ENCODE measurements at places on chromosomes 11 and 22.

GRCh38 chr11:45071232-45071631, 75.2 kb upstream of the PRDM11 start:
- DNase-seq = no peak

DNA sequence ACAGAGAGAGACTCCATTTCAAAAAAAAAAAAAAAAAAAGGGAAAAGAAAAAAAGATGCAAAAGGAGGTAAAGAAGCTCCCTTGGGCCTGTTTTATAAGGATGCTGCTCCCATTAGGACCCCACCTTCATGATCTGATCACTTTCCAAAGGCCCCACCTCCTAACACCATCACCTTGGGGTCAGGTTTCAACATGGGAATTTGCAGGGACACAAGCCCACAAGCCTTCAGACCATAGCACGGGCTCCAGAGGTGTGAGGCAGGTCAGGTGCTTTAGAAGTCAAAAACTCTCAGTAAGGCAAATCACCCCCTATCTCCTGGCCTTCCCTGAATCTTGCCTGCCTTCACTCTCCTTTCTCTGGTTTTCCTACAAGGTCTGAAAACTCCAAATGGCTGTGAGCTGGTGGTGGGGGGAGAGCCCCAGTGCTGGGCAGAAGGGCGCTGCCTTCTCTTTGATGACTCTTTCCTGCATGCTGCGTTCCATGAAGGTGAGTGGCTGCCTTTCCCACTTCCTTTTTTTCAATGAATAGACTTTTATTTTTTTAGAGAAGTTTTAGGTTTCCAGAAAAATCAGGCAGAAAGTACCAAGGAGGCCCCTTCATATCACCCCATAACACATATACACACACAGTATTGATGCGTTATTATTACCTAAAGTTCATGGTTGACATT, 13.2 kb downstream of the ASPHD2 start:
- no peak for DNase-seq

GRCh38 chr11:58629857-58630256, 7.4 kb downstream of the CNTF start:
- DNase-seq = no peak

- no peak for DNase-seq
These were observed 39.4 kb downstream of the CYP2R1 start for GRCh38 chr11:14852571-14853177.

DNA sequence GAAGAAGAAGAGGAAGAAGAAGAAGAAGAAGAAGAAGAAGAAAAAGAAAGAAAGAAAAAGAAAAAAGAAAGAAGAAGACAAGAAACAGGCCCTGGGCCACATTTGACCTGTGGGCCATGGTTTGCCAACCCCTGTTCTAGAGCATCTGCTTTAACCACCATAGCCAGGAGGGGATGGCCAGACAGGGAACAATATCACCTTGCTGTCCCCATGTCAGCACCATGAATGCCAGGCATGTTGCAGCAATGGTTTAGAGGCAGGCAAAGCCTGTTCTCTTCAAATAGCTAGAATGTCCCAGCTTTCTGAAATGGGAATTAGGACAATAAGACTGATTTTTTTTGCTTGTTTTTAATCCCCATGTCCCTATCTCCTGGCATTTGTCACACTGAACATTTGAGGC, 338.6 kb upstream of the PLET1 start:
- DNase-seq = no peak

GRCh38 chr11:20610825-20611224, 11.4 kb downstream of the SLC6A5 start:
- no peak for DNase-seq

- DNase-seq = no peak
These were observed 39.1 kb upstream of the PRAME start for GRCh38 chr22:22598144-22598543.

GRCh38 chr11:91312541-91312940, 912.1 kb upstream of the FAT3 start:
- no peak for DNase-seq

DNA sequence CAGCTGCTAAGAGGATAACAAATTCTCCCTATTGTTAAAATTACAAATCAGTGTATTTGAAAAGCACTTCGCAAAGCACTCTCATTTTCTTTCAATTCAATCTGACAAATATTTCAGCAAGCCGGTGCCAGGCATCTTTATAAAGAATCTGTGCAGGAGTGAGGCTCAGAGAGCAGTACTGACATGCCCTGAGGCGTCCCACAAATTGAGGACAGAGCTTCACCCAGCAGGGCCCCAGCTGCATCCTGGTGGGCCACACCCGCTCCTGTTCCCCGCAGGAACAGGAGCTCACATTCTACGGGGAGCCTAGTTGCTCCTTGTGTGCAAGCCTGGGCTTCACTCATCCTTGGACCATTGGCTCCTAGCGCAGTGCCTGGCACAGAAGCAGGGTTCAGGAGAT, 60.9 kb upstream of the EIF3D start:
- DNase-seq = no peak

DNA sequence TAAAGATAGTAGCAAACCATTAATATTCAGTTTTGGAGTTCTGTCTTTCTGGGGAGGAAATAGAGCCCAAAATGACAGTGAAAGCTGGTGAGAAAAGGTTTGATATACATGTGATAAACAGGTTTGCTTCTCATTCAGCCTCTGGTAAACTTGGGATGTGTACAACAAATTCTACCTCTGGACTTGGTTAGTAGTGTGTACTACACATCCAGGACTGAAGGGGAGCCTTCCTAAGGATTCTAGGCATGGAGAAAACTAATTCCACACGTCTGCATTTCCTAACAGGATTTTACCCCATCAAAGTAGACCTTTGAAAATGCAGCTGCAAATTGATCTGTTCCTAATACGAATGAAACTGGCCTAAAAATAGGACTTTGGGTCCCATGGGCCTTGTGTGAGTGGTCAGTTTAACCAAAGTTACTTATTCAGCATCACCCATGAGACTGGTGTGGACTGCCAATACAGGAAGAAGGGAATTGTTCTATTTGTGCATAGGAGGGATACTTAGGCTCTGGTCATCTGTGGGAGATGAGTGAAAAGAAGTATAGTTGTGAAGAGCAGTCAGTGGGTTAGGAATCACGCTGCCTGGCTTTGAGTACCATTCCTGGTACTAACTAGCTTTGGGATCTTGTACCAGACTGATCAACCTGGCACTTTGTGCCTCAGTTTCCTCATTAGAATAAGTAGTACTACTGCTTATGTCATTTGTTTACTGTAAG, 74.2 kb downstream of the YAP1 start:
- DNase-seq = no peak

DNA sequence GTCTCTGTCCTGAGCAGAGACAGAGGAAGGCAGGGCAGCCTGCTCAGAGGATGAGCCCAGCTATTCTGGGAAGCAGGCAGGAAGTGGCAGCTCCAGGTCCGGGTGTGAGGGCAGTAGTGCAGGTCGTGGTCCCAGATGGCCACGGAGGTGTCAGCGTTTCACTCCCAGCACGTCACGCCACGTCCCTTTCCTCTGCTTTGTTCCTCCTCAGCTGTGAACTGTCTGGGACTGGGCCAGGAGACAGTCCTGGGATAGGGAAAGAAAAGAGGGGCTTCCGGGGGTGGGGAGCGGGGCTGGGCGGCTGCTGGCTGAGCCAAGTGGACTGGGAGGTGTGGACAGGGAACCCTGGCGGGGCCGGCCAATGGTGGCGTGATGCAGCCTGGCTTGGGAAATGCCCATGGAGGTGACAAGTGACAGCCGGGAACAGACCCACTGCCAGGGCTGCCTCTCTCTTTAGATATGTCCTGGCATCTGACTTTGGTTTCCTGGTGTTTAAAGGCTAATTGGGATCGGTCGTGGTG, 64.7 kb downstream of the KCNQ1 start:
- DNase-seq = no peak

GRCh38 chr11:75233754-75234172, 6.8 kb upstream of the TPBGL start:
- DNase-seq = no peak

DNA sequence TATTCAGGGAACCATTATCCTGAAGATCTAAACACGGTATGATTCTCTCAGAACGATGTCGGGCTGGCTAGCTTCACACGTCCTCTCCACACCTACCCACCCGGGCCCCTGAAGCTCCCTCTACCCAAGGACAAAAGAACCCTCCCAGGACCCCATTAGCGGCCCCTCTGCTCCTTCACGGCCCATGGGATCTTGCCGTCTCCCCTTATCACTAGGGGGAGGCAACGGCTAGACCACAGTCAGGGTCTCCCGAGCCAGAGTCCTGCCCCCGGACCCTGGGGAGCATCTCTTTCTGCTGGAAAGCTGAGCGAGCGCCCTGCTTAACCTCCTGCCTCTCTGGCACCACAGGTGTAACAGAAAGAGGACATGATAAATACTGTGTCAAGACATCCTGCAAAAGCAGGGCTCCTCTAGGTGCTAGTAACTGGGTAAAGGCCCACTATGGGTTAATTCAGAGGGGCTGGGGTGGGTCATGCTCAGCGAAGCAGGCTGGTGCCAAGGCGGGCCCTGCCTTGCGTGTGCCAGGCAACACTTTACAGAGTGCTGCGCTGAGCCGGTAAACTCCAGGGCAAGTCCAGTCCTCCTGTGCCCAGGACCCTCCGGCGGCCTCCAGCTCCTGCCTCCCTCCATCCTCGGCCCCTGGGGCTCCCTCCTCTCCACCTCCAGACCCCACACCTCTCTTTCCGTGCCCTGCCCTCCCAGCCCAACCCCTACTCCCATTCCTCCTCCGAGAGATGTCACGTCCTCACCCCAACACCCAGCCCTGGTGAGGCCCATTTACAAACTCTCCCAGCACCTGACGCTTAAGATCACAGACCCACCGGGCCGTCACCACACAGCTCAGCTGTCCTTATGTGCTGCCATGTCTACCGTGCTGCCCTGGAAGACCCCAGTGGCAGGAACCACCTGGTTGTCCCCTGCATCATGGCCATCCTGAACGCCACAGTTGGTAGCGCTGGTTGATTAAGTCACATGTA, 3.0 kb downstream of the TOLLIP start:
- no peak for DNase-seq

GRCh38 chr22:39665661-39666431, 95.3 kb downstream of the CACNA1I start:
- DNase-seq = no peak

DNA sequence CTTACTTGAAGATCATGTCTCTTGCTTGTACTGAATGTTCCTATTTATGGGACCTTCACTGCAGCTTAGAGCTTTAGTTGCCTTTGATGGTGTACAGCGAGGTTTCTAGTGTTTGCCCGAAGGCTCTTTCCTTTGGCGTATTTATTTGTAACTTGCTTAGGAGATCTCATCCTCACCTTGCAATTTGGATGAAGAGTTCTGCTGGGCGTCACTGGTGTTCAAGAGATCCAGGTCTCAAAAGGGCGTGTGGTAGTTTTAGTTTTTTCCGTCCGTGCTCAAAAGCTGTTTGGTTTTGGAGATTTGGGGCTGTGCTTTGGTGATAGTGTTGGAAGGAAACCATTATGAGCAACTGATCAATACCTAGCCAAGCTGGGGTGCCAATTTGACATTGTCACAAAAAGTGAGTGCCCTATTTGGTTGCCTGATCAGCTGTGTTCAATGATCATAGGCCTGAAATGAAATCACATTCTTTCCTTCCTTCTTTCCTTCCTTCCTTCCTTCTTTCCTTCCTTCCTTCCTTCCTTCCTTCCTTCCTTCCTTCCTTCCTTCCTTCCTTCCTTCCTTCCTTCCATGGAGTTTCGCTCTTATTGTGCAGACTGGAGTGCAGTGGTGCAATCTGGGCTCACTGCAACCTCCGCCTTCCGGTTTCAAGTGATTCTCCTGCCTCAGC, 69.7 kb upstream of the GRAMD1B start:
- DNase-seq = no peak

DNA sequence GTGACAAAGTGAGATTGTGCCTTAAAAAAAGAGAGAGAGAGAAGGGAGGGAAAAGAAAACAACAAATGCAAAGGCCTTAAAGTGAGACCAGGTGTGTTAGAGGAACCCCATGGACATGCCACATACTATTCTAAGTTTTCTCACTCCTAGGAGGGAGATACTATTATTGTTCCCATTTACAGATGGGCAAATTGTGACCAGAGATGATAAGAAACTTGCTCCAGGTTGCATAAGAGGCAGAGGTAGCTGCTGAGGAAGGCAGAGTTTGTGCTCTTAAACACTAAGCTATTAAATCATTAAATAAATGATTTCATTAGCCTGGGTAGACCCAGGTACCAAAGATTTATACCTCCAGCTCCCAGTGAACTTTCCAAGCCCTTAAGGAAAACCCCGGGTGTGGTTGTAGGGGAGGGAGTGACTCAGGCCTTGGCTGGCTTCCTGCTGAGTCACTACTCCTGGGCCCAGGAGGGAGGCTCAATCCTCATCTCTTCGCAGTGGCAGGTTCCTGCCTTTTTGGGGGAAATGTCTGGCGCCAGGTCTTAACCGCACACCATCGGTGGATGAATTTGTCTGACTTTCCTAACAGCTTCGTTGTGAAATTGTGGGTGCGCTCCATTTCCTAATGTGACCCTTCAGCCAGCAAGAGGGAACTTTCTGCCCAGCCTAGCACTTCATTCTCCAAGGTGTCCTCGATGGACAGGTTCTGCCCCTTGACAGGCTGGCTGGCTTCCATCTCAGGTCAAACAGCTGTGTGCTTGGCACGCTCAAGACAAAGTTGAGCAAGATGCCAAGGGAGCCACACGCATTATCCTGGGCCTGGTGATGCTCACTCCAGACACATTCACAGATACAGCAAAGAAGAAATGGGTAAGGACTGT, 33.4 kb upstream of the PTPRJ start:
- DNase-seq = no peak

GRCh38 chr22:23565915-23566704, 14.0 kb downstream of the IGLL1 start:
- DNase-seq = no peak

DNA sequence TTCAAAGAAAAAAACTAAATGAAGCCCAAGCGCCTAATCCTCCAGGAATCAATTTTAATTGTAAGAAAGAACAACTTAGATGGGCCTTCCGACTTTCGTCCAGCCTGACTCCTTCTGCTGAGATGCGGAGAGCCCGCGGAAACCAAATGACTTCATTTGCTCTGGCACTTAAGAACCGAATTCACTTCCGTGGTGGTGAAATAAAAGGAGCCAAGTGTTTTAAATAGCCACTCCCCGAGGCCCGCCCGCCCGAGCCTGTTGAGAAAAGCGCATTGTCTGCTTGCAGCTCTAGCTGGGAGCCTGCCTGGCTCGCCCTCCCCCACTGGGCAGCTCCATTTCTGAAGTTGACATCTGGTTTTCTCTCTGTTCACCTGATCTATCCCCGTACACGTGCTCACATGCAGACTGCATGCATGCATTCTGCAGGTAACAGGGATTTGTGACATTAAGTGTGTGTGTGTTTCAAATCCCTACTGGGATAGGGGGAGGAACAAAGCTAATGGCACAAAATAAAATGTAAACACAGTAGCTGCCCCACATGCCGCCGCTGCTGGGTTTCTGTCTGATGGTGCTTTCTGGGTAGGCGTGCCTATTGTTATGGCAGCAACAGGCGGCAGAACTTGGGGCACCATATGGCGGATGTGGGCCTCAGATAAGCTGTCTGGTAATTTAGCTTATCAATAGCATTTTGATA, 6.2 kb downstream of the TEAD1 start:
- no peak for DNase-seq

- DNase-seq = no peak
These were observed 64.3 kb upstream of the PPARA start for GRCh38 chr22:46085828-46086576.

GRCh38 chr11:108824545-108824944, 159.7 kb downstream of the DDX10 start:
- DNase-seq = no peak

Data from stimulated activated CD8-positive, alpha-beta memory T cell treated with anti-CD3 and anti-CD28 coated beads, Interleukin-12 subunit alpha, Interleukin-12 subunit beta, amount 100 ng/mL, for 4 hours (primary cell).